ENCODE measurements at places on chromosomes 13 and 19.

GRCh38 chr19:15285896-15286591 is 46.3 kb downstream of the BRD4 start:
- DNase-seq, result no peak

GRCh38 chr19:46725036-46725820 is 8.3 kb upstream of the PRKD2 start:
- DNase-seq, result no peak

DNA sequence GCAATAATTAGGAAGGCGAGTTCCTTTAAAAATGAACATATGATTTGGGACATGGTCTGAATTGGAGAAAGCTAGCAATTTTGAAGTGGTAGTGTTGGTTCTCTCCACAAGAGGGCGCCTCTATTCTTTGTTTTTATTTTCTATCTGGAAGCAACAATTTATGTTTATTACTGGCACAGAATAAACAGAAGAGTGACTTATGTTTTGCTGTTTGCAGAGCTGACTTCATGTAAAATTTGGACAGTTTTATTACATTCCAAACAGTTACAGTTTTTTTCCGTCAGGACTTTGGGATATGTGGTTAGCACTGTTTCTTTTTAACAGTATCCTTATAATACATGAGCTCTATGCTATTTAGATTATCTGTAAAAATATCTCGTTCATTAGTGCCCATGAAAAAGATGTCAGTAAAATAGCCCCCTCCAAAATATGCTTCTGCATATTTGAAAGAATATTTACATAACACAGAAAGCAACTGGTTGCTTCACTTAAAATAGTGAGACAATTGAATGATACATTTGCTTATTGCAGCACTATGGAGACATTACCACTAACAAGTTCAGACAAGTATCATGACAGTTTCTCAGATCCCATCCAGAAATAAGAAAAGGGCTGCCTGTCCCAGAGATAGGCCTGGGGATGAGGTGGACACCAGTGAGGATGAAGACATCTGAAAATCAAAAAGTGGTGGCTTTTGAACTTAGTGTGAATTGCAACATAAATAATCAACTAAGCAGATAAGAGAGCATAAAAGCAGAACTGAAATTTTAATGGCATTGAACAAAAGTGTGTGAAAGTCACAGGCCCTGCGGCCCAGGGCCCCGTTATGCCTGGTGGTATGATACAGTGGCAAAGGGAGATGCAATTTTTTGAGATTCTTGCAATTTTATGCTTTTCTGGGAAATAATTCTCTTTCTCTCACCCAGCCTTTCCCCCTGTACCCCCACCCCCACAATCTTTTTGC is 32.3 kb upstream of the FGF9 start:
- no peak for DNase-seq

- DNase-seq, result no peak
Observed at GRCh38 chr13:97474349-97474980, 40.5 kb downstream of the RAP2A start.

DNA sequence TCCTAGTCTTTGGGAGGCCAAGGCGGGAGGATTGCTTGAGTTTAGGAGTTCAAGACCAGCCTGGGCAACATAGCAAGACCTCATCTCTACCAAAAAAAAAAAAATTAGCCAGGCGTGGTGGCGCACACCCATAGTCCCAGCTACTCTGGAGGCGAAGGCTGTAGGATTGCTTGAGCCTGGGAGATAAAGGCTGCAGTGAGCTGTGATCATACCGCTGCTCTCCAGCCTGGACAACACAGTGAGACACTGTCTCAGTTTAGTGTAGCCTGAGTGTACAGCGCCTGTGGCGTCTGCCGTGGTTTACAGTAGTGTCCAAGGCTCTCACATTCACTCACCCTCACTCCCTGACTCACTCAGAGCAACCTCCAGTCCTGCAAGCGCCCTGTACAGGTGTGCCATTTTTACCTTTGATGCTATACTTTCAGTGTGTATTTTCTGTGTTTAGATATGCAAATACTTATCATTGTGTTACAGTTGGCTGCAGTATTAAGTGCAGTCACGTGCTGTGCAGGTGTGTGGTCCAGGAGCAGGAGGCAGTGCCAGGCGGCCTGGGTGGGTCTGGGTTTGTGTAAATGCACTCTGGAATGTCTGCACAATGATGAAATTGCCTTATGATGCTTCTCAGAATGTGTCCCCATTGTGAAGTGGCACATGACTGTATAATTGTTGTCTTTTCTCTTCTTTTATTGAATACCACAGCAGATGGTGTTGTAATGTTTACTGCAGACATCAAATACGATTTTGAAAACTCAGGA is 36.1 kb upstream of the DCUN1D2 start:
- no peak for DNase-seq

GRCh38 chr19:1450735-1451731 is 1.1 kb downstream of the APC2 start:
- no peak for DNase-seq

DNA sequence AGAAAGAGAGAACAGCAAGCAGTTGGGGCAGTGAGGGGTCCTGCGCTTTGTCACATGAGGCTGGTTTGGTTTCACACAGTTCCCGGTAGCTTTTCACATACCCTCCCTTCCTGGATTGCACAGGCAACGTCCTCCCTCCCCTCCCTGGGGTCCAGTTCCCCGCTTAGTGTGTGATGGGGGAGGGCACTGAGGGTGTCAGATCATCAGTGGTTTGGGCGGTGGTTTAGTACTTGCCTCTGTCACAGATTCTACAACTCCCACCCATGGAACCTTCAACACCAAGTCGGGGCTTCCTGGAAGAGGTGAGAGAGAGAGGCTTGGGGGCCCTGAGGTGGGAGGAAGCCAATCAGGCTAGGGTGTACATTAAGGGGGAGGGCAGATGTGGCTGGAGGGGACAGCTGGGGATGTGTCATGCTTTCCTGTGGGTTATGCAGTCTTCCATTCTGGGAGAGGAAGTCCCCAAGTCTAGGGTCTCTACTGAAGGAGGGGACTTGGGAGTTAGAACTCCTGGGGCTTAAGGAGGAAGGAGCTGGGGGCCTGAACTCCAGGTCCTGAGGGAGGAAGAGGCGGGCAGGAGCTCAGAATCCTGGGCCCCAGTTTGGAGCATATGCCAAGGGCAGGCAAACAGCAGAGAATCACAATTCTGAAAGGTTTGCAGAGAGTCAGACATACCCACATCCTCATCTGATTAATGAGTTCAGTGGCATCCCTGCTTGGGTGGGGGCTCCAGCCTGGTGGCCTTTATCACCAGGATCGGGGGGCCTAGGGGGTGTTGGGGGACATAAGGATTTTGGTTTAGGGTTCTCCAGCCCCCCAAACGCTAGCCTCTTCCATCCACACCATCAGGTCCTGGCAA is at the start of gene NKG7:
NKG7 (minus strand) TSS at position 6 of the 856 bp plus-strand sequence. CDS start 119 bp downstream, outside the sequence.
- DNase-seq, result peak; percentile 56

GRCh38 chr19:1746401-1747284 is 6.7 kb upstream of the ONECUT3 start:
- no peak for DNase-seq

DNA sequence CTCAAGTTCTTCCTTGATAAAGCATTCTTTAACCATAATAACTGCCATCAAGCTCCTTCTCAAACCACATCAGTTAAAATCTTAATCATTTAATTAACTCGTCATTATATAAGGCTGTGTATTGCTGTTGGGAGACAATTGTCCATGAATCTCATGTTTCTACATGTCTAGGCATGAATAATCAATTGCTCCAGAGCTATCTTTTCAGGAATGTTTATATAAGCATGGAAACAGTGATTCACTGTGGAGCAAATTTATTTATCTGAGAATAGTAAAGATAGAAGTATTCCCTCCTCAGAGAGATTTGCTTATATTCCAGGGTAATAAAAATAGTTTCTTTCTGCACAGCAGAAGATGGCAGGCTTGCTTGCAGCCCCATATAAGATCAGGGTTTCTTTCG is 71.1 kb downstream of the CBY2 start:
- no peak for DNase-seq

- DNase-seq, result no peak
Observed at GRCh38 chr19:1267477-1268225, 1.5 kb upstream of the CIRBP start.

DNA sequence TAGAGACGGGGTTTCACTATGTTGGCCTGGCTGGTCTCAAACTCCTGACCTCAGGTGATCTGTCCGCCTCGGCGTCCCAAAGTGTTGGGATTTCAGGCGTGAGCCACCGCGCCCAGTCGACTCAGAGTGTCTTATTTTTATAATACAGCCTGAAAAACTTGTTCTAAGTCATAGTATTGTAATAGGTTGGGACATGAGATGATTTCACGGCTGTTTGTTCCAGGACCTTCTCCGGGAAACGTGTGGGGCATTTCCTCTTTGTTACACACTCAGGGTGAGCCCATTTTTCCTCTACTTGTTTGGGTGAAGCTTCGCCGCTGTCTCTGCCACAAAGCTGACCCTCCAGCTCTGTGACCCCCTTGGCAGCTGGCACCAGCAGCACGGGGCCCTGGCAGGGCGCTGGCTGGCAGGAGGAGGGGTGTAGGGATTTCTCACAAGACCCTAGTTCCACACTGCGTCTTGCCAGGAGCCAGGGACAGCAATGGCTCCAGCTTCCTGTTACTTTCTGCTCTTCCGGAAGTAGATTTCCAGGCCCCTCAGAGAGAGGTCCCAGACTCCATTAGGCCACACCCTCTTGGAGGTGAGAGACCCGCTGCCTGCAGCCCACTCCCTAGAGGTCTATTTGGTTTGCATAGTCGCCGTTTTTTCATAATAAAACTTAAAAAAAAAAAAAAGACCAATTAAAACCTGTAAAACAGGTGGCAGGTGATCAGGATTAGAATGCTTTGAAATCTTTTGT is 15.6 kb downstream of the FGF21 start:
- no peak for DNase-seq

- no peak for DNase-seq
Observed at GRCh38 chr13:25857830-25858229, 194.0 kb downstream of the SHISA2 start.

- DNase-seq, result no peak
Observed at GRCh38 chr13:109144693-109145437, 515.5 kb downstream of the MYO16 start.

DNA sequence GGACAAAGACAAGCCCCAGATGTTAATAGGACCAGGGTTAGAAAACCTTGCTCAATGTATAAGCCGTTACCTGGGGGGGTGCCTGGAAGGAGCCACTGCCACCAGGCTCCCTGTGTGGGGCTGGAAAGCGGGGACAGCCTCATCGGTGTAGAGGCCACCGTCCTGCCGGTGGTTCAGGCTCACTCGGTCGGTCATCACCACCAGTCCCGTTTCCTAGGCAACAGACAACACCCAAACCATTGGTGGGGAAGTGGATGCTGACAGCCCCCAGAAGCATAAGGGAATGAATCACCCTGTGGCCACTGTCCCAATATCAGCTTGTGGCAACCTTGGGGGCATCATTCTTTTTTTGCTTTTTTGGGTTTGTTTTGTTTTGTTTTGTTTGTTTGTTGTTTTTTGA is 55.8 kb downstream of the CPAMD8 start:
- DNase-seq, result no peak

GRCh38 chr13:67147342-67148133 is 82.6 kb downstream of the PCDH9 start:
- no peak for DNase-seq

GRCh38 chr13:50359041-50359367 is 343.8 kb downstream of the KCNRG start:
- no peak for DNase-seq

DNA sequence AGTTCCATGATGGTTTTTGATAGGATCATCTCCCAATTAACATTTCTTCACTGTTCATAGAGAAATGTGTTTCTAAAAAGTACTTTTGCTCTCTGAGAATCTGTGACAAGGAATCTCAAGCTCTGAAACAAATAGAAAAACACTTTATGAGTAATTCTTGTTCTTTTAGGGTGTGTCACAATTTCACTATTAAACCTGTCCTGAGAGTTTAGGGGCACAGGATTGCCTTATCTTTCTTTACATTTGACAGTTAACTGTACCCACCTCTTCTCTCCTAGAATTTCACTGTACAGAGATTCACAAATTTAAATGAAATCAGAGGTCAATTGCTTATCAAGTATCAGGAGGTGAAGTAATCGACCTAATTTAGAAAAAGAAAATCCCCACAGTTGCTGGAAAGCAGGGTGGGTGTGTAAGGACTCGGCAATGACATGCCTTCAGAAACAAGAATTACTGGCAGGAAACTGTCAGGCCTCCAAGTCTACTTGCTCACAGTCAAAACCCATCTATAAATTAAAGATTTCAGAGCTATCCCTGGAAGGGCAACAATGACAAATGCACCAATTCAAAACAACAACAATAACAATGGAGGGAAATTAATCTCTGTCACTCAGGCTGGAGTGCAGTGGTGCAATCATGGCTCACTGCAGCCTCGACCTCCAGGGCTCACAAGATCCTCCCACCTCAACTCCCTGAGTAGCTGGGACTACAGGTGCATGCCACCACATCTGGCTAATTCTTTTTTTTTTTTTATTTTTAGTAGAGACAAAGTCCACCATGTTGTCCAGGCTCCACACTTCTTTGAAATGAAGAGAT is 250.2 kb downstream of the ABCC4 start:
- DNase-seq, result peak; percentile 19

DNA sequence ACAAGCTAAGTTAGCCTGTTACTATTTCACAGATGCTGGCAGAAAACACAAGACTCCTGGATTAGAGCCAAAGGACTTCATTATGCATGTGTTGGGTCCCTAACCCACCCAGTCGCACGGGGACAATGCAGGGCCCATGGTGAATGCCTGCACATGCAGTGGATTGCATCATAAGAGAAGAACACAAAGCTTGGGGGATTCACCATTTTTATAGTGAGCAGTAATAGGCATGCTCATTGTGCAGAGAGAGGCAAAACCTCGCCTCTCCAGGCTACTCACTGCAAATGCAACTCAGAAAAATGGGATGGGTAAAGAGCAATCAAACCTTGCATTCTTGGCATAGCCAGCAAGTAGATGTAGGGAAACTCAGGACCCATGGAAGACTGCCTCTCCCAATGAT is 115.8 kb downstream of the DIAPH3 start:
- DNase-seq, result no peak

DNA sequence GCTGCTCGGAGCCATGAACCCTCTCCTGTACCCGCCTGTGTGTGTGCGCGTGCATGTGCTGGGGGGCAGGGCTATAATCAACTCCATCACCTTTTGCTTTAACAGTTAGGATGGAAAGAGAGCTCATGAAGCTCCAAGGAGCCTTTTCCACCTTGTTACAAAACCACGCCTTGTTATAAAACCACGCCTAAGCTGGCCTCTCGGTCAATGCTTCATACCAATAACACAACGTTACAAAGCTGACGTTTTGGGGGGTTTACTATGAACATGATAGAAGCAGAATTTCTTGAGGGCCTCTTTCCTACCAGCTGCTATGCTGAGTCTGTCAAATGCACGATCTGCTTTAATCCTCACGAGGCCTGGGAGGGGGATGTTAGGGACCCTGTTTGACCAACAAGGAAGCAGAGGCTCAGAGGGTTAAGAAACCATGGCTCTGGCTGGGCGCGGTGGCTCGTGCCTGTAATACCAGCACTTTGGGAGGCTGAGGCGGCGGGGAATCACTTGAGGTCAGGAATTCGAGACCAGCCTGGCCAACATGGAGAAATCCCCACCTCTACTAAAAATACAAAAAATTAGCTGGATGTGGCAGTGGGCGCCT is 11.9 kb downstream of the CAPS start:
- DNase-seq, result no peak

DNA sequence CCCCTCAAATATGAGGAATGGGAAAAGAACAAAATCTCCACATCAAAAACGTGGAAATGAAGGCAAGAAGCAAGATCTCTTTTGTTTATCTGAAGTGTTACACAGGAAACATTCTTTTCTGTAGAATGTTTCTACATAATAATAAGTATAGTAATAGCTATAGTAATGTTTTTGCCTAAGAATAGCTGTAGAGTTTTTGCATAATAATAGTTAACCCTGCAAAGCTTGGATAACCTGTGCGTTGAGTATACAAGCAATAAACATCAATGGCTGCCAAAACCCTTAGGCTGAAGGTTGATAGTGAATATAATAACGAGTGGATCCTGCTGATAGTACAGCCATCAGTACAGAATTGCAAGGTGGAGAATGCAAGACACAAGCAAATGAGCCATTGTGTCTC is 11.1 kb upstream of the LILRA5 start:
- DNase-seq, result no peak

Data from T-helper 2 cell (primary cell).